Motor neuron (in vitro differentiated cells): ENCODE measurements at places on chromosomes 1 and 21.

GRCh38 chr21:32044205-32045180, 171.7 kb downstream of the HUNK start:
- no peak for ATAC-seq

GRCh38 chr1:228478912-228479711, 8.1 kb upstream of the RNF187 start:
- no peak for ATAC-seq

DNA sequence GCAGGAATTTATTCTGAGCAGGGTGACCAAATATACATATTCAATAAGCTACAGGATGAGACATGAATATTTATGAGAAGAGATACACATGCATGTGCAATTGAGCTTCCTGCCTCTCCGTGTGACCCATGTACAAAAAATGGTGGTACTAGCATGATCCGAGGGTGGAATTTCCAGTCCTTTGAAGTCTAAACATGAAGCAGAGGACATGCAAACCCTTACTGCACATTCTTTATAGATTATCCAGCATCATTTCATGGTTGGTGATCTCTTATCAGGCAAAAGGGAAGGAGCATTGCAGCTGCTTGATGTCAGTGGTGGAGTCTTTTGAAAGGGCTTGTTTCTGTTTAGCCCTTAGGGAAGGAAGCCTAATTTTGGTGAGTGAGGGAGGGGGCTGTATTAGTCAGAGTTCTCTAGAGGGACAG, 448.6 kb downstream of the SETD4 start:
- peak; percentile 89 for ATAC-seq

DNA sequence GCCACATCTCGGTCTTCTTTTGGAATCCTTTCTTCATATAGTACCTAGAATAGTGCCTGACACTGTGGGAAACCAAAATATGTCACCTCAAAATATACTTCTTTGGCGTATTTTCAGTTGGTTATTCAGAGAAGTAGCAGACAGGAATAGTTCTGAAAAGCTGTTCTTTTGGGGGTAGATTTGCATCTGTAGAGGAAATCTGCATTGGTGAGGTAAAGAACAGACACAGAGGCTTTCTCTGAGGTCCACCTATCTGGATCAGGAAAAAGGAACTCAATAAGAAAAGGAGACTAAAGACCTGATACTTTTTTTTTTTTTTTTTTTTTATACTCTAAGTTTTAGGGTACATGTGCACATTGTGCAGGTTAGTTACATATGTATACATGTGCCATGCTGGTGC, 23.2 kb downstream of the LEPR start:
- no peak for ATAC-seq

DNA sequence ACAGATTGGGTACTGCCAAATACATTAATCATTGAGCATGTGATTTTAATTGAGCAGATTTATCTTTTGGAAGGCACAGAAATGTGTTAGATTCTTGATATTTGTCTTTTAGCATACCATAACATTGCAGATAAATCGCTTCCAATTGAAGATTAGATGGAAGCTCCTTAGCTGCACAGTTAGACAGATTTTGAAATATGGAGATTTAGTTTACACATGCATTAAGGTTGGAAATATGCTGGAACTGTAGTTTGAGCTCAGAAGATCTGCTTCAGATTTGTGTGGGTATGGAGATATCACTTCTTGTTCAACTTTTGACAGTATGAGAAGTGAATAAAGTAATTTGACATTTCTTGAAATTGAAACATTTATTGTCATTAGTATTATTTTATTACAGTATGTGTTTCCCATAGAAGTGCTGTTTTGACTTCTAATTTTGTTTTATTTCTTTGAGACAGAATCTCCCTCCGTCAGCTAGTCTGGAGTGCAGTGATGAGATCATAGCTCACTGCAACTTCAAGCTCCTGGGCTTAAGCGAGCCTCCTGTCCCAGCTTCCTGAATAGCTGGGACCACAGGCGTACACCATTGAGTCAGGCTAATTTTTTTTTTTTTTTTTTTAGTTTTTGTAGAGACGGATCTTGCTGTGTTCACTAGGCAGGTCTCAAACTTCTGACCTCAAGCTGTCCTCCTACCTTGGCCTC, 29.1 kb downstream of the THRAP3 start:
- peak; percentile 71 for ATAC-seq

- ATAC-seq, result no peak
Observed at GRCh38 chr1:118991448-118991847, 3.3 kb upstream of the TBX15 start.

- ATAC-seq, result no peak
Observed at GRCh38 chr1:200732438-200732837, 6.3 kb upstream of the CAMSAP2 start.

DNA sequence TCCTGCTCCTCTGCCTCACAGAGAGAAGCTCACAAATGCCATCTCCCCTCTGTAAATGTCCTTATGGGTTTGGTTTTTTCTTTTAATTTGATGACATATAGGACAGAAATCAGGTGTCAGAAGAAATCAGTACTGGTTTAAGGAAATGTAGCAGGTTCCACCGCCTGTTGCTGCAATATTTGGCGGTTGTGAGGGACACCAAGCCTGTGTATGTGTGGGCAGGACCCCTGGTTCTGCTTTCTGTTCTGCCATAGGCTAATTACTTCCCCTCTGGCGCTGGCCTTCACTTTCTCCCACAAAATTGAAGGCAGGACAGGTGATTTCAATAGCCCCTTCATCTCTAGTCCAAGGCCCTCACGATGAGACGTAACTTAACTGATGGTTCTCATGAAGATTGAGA, 69.2 kb downstream of the PRDM2 start:
- ATAC-seq, result no peak

GRCh38 chr1:2612591-2613365, 20.0 kb downstream of the MMEL1 start:
- ATAC-seq, result no peak

GRCh38 chr1:82628887-82629286, 828.2 kb downstream of the ADGRL2 start:
- no peak for ATAC-seq

DNA sequence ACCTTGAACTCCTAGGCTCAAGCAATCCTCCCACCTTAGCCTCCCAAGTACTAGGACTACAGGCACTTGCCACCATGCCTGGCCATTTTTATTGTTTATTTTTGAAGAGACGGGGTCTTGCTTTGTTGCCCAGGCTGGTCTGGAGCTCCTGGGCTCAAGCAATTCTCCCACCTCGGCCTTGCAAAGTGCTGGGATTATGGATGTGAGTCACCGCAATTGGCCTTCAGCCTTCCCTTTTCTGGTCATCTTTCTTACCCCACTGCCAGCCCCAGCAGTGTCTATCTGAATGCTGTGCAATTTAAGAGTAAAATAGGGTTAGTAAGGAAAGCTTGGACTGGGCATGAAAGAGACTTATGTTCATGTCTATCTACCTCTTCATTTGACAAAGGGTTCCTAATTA, 6.1 kb upstream of the KLF17 start:
- no peak for ATAC-seq

DNA sequence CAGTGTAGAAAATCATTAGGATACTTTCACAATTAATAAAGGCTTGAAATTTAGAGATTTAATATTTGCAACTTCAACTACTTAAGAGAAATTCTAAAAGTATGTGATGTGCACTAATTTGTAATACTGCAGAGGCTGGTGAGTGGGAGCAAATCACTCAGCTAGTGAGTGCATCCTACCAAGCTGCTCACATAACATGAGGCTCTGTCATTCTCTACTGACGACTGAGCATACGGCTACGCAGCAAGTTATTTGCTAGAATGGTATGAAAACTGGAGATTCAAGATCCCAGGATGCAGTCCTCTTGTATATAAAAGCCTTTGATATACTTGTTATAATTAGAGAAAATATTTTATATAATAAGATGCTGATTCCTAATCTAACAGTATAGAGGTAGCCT, 90.1 kb downstream of the ATP1B1 start:
- no peak for ATAC-seq

- ATAC-seq, result no peak
Observed at GRCh38 chr1:114100148-114100547, 53.5 kb downstream of the SYT6 start.

- ATAC-seq, result no peak
Observed at GRCh38 chr1:42576935-42577334, 81.3 kb upstream of the PPIH start.

- no peak for ATAC-seq
Observed at GRCh38 chr1:53987880-53988279, 30.1 kb downstream of the LDLRAD1 start.

- no peak for ATAC-seq
Observed at GRCh38 chr1:204242920-204243319, 29.1 kb upstream of the GOLT1A start.

- ATAC-seq, result no peak
Observed at GRCh38 chr21:25362375-25363267, 244.7 kb downstream of the MRPL39 start.

DNA sequence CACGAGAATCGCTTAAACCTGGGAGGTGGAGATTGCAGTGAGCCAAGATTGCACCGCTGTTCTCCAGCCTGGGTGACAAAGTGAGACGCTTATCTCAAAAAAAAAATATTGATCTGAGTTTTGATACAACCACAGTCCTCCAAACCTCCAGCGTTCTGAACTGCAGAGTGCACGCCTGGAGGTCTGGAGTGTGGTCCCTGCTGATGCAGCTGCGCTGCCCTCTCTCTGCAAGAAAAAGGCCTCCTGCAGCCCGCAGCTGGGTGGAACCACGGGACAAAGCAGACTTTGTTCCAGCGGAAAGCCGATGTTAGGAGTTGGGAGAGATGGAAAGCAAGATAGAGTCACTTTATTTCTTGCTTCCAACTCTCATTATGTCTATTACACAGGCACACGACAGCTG, 144.9 kb upstream of the SOD1 start:
- peak; percentile 90 for ATAC-seq

GRCh38 chr1:117930173-117930447, 571 bp downstream of the WDR3 start:
- peak; percentile 0 for ATAC-seq

DNA sequence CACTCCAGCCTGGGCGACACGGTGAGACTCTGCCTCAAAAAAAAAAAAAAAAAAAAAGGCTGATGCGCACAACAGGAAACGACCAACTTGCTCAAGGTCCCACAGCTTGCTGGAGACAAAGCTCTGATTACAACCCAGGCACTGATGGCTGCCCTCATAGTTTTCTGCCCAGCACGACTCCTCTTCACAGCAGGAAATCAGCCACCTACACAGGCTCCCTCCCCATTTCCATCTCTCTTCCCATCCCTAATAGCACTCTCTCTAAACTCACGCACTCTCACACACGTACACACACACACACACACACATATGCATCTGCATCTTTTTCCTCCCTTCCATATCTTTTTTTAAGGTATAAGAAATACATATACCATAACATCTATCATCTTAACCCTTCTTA, 153.5 kb upstream of the SOD1 start:
- no peak for ATAC-seq

- ATAC-seq, result no peak
Observed at GRCh38 chr1:226562989-226563388, 14.4 kb downstream of the STUM start.

- no peak for ATAC-seq
Observed at GRCh38 chr1:204104331-204105130, 31.6 kb downstream of the SOX13 start.

- no peak for ATAC-seq
Observed at GRCh38 chr1:21468599-21468998, 28.7 kb downstream of the NBPF3 start.

DNA sequence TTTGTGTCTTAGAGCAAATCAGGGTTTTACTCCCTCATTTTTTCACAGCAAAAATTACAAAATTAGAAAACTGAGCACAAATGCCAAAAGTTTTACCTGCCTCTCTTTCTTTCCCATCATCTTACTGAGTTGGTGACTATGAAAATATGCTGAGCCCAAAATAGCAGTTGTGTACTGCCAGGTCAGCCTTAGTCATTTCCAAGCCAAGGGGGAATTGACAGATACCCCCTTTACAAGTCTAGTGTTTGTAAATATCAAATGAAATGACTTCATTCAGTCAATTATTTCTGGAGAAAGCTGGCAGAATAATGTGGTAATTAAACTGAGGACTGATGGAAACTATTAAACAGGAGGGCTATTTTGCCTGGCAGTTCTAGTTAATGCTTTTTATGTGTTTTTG, 11.4 kb upstream of the GORAB start:
- no peak for ATAC-seq

DNA sequence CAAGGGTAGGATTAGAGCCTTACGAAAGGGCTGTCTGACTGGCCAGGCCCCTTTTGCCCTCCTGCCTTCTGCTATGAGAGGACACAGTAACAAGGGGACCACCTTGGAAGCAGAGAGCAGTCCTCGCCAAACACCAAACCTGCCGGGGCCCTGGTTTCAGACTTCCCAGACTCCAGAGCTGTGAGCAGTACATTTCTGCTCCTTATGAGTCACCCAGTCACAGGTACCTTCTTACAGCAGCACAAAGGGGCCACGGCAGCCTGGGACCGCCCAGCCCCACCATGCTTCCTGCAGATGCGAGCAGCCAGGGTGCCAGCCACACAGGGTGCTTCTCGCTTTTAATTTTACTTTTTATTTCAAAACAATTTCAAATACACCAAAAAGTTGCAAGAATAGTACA, 17.2 kb upstream of the POFUT2 start:
- no peak for ATAC-seq

DNA sequence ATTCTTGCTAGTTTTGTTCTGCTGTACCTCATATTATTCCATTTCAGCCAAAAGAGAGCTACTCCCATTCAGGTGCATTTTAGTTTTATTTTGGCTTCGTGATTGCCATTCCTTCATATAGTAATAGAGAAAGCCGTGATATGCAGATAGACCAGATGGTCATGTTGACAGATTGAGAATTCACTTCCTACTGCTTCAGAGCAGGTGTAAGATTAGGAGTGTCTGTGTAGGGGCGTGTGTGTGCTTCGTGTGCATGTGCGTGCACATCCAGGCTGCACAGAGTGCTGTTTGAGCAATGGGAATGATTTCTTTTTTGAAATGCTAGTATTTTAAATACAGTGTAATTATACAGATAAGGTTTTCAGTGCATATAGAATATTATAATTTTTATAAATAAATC, 10.3 kb downstream of the NFIA start:
- no peak for ATAC-seq

GRCh38 chr21:15011967-15012366, 52.8 kb downstream of the NRIP1 start:
- ATAC-seq, result no peak

DNA sequence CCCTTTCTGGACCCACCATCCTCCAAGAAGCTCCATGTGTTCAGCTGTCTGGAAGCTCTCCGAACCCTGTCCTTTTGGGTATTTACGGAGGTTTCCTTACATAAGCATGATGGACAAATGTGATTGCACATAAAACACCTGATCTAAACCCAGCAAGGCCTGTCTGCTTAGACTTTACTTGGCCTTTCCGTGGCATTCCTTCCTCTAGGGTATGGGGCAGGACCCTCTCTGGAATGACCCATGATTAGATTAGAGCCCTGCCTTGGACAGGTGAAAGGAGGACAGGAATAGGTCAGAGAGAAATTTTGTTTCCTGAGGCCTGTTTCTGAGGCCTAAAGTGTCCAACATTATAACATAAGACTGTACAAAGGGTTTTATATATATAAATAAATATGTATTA, 16.9 kb downstream of the PTPRU start:
- no peak for ATAC-seq

GRCh38 chr1:25952841-25953401, 44.9 kb downstream of the PAFAH2 start:
- peak; percentile 89 for ATAC-seq
